ENCODE measurements at places on chromosomes 6 and 20.

DNA sequence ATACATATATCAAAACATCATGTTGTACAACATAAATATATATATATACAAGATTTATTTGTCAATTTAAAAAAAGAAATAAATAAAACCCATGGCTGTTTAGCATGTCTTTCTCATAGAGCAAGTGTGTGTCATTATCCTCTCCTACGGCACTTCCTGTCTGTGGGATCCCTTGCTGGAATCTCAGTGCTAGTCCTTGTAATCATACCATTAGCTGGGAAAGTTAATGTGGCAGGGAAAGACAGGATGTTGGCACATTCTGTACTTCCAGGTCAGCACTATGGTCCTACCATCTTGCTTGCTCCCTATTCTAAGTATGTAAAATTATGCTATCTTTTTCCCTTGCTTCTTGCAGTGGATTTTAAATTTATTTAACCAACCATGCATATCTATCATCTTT, 9.5 kb upstream of the SLC17A3 start:
- DNase-seq, result no peak

GRCh38 chr6:104936766-104937535, 20.0 kb upstream of the LIN28B start:
- DNase-seq, result no peak

DNA sequence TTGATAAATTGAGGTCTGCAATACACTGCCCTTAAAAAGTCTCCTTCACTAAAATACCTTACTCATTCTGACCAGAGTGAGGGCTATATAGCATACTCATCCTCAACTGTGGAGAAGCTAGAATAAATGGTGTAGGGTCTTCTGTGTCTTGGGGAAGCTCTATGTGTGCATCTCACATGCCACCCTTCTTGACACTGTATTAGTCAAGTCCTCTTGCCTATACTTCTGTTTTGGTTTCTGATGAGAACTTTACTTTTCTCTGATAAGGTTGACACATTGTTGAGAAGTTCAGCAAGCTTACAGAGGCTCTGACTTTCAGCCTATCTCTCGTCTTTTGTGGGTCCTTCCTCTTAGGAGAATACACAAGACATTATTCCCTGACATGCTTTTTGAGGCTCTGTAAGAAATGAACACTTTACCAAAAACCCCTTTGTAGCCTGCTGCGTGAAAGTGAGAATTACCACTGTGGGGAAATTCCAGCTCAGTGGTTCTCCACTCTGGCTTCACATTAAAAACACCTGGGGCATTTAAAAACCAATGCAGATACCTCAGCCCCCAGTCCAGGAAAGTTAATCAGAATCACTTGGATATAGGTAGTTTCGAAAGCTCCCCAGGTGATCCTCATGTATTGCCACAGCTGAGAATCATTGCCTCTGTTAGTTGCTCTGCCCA, 372.1 kb upstream of the HS3ST5 start:
- no peak for DNase-seq

GRCh38 chr20:41428285-41428684, 61.7 kb upstream of the EMILIN3 start:
- peak; percentile 40 for DNase-seq

DNA sequence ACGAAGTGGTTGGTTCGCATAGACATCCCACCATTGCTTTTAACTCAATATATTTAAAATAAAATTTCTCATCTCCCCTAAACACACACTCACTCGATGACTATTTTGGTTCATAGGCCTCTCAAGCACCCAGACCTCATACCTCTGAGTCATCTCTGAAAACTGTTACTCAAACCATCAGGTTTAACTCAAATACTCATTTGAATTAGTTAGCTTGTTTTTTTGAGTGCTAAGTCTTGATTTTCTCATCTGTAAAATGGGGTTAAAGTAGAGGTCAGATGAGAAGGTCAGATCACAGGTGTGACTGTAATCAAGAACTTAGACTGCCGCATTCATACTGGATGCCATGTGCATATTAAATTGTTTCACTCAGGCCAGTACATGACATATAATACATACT, 243.9 kb upstream of the TENT5A start:
- no peak for DNase-seq

GRCh38 chr6:124670801-124671200, 291.4 kb upstream of the RNF217 start:
- no peak for DNase-seq

- no peak for DNase-seq
These were observed 129.5 kb downstream of the ASCC3 start for GRCh38 chr6:100751590-100751989.

DNA sequence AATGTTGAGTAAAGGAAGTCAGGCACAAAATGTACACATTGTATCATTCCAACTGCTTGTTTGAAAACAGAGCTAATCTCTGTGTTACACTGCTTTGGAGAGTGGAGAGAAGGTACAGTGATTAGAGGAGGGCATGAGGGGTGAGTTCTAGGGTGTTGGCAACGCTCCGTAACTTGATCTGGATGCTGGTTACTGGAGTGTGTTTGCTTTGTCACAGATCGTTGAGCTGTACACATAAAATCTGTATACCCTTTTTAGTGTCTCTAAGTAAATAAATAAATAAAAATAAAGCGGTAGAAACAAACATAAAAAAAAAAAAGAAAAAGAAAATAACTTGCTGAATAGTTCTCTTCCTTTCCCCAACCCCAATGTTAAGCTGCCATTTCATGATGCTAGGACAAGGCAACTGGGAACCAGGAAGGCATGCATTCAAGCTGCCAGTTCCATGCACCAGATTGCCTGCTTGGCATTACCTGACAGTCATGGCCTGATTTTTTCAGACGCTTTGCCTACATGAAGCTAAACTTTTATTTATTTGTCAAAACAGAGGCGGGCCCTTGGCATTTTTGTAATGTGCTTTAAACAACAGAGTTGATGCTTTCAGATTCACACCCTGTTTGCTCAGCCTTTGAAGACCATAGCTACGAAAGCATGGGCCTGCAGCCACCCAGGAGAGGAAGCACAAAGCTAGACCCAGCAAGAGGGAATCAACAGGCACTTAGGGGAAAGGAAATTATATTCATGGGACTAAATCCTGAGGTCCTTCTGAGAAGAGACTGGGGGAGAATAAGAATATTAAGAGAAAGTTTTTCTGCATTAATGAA, 21.2 kb downstream of the TNFRSF21 start:
- DNase-seq, result no peak

- no peak for DNase-seq
These were observed 109.5 kb downstream of the KIF13A start for GRCh38 chr6:17877895-17878440.

- DNase-seq, result no peak
These were observed 183.4 kb upstream of the FBXL4 start for GRCh38 chr6:99130897-99131873.

DNA sequence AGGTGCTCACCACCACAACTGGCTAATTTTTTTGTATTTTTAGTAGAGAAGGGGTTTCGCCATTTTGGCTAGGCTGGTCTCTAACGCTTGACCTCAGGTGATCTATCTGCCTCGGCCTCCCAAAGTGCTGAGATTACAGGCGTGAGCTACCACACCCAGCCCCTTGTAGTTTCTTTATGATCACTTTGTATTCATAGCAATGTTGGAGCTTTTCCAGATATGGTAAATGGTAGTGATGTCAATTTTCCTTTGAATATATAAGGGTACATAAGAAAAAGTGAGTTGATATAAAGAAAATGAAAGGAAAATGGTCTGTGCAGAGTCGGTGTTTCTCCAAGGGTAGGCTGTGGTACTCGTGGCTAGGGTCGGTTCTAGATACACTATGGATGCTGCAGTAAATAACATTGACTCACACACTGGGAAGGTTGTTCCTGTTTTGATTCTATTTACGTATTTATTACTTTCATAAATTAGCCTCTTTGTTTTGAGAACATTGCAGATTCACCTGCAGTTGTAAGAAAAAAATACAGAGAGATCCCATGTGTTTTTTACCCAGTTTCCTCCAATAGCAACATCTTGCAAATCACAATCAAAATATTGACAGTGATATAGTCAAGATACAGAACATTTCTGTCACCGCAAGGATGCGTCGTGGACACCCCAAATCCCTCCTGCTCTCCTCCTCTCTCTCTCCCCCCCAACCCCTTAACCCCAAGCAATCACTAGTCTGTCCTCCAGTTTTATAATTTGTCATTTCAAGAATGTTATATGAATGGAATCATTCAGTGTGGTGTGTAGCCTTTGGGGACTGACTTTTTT, 2.5 kb downstream of the ZNF831 start:
- DNase-seq, result peak; percentile 46

GRCh38 chr6:829656-830055, 136.7 kb upstream of the EXOC2 start:
- no peak for DNase-seq

- no peak for DNase-seq
These were observed 281.6 kb downstream of the PLCB1 start for GRCh38 chr20:8413691-8414090.

DNA sequence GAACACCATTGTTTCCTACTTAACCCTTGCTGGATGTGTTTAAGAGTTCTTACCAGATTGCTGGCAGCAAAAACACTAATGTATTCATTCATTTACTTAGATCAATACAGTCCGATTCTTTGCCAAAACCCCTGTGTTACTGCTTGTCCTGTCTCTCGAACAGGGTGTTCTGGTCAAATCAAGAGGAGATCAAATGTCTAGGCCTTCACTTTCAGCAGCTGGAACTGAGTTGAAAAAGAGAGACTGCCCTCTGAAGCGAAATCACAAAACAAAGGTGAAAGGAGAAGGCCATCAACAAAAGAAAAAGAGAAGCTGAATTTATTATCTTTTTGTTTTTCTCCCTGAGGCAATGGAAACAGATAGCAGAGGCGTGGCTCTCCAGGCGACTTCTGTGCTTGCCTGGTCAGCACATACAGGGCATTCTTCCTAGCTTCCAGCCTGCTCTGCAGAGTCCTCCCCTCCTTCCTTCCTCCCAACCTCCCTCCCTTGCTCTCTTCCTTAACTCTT, 44.1 kb upstream of the GCM1 start:
- DNase-seq, result no peak

GRCh38 chr20:24950128-24950835, 1.2 kb downstream of the CST7 start:
- DNase-seq, result no peak

DNA sequence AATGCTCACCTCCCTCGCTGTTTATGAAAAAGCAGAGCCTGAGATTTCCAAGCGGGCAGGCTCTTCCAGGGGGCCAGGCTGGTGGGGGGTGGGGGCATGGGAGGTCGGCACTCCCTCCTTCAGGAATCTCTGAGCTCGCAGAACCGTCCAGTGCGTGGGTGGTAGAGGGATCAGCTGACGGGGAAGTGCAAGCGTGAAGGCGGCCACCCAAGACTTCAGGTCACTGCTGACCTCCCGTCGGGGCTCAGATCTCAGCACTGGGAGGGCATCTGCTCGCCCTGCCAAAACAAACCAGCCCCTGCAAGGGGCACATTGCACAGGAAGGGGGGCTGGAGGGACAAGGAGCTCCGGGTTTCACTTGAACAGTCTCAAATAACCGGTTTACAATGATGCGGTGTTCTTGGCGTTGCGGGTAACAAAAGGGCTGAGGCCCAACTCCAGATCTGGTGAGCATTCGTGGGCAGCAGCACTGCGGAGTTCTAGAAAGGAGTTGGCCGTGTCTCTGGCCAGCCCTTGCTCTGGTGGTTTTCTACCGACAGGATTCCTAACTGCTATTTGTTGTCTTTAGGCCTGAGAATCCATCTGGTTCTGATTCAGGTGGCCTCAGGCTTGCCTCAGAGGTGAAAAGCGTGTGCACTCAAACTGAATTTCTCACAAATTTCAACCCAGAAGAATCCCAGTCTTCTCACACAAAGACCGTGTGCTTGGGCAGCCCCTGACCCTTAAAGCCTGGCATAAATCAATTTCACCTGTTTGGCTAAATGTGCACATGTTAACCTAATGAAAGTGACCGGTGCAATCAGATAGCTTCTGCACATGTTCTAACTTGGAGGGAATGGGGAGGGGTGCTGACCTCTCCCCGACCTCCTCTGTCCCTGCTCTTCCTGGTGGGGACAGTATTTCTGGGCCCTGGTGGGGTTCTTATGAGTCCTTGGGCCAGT, 191.6 kb downstream of the MYLK4 start:
- no peak for DNase-seq

DNA sequence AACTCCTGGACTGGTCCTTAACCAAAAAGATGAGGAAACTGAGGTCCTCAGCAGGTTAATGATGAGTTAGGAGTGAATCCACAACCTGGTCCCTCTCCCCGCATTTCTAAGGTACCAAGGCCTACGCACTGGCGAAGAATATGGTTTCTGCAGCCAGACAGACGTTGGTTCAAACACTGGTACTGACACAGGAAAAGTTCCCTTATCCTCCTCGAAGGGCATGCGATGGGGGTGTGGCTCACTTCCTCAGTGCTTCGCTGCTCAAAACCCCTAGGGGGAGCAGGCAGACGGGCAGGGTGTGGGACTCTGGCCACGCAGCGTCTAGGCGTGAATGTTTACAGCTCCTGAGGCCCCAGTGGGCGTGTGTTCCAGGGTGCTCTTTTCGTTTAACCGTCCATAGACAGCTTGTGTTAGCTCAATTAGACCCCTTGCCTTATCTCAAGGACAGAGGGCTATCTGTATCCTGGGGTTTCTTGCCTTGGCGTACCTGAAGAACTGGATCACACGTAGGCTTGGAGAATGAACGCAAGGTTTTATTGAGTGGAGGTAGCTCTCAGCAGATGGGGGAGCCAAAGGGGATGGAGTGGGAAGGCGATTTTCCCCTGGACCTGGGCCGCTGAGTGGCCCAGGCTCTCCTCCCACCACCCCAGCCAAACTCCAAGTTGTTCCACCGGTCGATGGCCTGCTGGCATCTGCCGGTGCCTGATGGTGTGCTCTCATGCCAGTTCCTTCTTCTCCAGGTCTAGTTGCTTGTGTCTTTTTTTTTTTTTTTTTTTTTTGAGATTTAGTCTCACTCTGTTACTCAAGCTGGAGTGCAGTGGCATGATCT, 31.8 kb upstream of the PTPN1 start:
- peak; percentile 87 for DNase-seq

DNA sequence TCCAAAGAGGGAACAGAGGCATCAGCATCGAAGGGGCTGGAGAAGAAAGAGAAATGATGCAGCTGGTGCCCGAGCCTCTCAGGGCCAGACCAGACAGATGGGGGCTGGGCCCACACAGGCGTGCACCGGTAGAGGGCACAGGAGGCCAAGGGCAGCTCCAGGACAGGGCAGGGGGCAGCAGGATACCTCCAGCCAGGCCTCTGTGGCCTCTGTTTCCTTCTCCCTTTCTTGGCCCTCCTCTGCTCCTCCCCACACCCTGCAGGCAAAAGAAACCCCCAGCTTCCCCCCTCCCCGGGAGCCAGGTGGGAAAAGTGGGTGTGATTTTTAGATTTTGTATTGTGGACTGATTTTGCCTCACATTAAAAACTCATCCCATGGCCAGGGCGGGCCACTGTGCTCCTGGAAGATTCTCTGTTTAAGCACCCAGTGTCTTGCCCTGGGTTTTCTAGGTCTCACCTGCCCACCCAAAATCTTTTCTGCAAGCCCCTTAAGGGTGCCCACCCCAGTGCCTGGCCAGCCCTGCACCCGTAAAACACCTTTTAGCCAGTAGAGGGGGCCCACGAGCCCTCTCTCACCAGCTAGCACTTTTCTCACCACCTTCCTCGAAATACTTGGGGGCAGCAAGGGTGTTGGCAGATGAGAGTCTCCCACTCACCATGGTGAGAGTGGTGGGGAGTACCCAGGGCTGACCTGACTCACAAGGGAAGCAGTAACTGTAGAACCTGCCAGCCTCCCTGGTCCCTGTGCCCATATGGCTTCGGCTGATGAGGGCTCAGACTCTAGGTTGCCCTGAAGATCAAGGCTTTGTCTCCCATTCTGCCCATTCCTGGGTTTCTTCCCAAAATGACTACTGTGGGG, 35.7 kb upstream of the ID1 start:
- peak; percentile 73 for DNase-seq

Data from activated CD4-positive, alpha-beta T cell treated with anti-CD3 and anti-CD28 coated beads for 48 hours (primary cell).